Spinal cord (tissue), 10 donors: ENCODE measurements at places on chromosomes 13 and 19.
A peak's percentile ranks its signal among the peaks of the same experiment; 100 is the strongest.

DNA sequence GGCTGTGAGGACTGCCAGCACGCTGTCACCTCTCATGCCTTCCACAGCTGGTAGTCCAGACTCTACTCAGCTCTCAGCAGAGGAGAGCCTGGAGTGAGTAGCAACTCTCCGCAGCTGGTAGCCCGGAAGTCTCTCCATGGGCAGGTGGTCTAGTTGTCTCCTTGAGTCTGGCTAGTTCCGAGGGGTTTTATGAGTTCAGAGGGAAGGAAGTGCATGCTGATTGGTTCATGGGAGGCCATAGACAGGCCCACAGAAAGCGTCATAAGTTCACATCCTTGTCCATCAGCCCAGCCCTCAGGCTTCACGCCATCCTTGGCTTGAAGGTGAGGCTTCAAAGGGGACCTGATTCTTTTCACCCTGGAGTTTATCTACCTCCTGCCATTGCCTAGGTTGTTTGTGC lies 2662.4 kb upstream of the PCDH20 start:
- H3K27ac ChIP-seq: no peak overlapping the region
- no peak overlapping the region for H3K4me3 ChIP-seq
- no peaks in the 10 kb centered on the region for H3K36me3 ChIP-seq
- DNase-seq: no peak
- no peaks in the 10 kb centered on the region for H3K4me1 ChIP-seq
- no peaks in the 10 kb centered on the region for H3K27me3 ChIP-seq

- H3K27me3 ChIP-seq: no peaks in the 10 kb centered on the region
- H3K36me3 ChIP-seq: peaks cover 8% of the 10 kb centered on the region
- peak overlapping the region; percentile 3 for H3K4me3 ChIP-seq
- DNase-seq: no peak
Measured at GRCh38 chr13:44432650-44433049, 59.0 kb downstream of the SERP2 start.

GRCh38 chr19:15288146-15288963 lies 44.0 kb downstream of the BRD4 start:
- H3K36me3 ChIP-seq: no peaks in the 10 kb centered on the region
- H3K4me1 ChIP-seq: peaks cover 58% of the 10 kb centered on the region
- H3K27ac ChIP-seq: peak overlapping the region; percentile 67
- no peaks in the 10 kb centered on the region for H3K27me3 ChIP-seq
- DNase-seq: peak; percentile 72

DNA sequence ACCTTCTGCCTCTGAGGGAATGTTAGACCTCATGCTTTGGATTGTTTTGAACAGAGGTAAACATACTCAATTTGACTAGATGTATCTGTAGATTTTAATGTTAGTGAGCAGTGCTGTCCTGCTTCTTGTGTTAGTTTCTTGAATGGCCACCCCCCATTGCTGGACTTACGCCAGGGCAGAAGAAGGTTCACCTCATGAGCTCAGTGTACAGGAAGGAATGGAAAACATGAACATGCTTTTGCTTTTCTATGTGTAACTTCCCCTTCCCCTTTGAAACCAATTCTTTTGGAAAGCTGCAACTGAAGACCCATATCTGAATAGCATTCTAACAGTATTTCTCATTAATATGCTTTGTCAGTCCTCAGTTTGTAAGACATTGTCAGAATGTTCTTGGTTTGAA lies 32.3 kb downstream of the WASF3 start:
- H3K27ac ChIP-seq: no peak overlapping the region
- H3K27me3 ChIP-seq: no peaks in the 10 kb centered on the region
- no peaks in the 10 kb centered on the region for H3K4me1 ChIP-seq
- no peaks in the 10 kb centered on the region for H3K36me3 ChIP-seq
- DNase-seq: peak; percentile 50

- no peaks in the 10 kb centered on the region for H3K36me3 ChIP-seq
- peaks cover 13% of the 10 kb centered on the region for H3K27me3 ChIP-seq
- H3K4me3 ChIP-seq: no peak overlapping the region
- peak; percentile 75 for DNase-seq
- no peak overlapping the region for H3K27ac ChIP-seq
Measured at GRCh38 chr13:53200498-53201453, 172.2 kb downstream of the OLFM4 start.

DNA sequence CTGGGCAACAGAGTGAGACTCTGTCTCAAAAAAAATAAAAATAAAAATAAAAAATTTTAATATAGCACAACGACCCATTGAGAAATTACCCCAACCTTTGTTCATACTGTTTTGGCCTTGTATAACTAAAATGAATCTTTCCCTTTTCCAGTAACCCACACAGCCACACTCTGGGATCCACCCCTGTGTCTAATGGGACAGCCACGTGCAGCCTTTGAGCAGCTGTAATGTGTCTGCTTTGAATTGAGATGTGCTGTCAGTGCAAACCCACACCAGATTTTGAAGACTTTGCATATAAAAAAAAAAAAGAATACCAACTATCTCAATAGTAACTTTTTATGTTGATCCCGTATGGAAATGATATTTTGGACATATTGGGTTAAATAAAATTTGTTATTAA lies 112.7 kb upstream of the UBL3 start:
- no peak for DNase-seq
- H3K36me3 ChIP-seq: no peaks in the 10 kb centered on the region
- no peaks in the 10 kb centered on the region for H3K27me3 ChIP-seq
- H3K4me1 ChIP-seq: peaks cover 11% of the 10 kb centered on the region
- no peak overlapping the region for H3K4me3 ChIP-seq

GRCh38 chr19:6970021-6970420 lies 51.2 kb downstream of the MBD3L2B start:
- no peaks in the 10 kb centered on the region for H3K4me1 ChIP-seq
- H3K27ac ChIP-seq: no peak overlapping the region
- no peaks in the 10 kb centered on the region for H3K36me3 ChIP-seq
- no peak overlapping the region for H3K4me3 ChIP-seq
- DNase-seq: no peak
- H3K27me3 ChIP-seq: no peaks in the 10 kb centered on the region

DNA sequence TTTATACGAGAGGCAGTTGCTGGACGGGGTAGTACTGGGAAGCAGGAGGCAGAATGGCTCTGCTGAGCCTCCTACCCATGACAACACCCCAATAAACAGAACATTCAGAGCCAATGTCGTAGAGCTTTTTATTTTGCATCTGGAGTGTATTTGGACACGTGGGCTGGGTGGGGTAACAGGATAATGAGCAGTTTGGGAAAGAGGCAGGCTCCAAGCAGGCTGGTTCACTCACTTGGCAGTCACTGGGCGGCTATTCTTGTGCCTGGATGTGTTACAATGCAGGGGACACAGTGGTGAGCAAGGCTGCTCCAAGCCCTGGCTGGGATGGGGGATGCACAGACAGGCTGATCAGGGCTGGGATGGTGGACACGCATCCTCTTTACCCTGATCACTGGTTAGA lies 9.5 kb downstream of the ACTMAP start:
- peak; percentile 62 for DNase-seq
- no peaks in the 10 kb centered on the region for H3K27me3 ChIP-seq
- peaks cover 15% of the 10 kb centered on the region for H3K4me1 ChIP-seq
- peaks cover 67% of the 10 kb centered on the region for H3K36me3 ChIP-seq
- H3K27ac ChIP-seq: peak overlapping the region; percentile 73

- no peaks in the 10 kb centered on the region for H3K27me3 ChIP-seq
- no peaks in the 10 kb centered on the region for H3K4me1 ChIP-seq
- no peaks in the 10 kb centered on the region for H3K36me3 ChIP-seq
- no peak for DNase-seq
- no peak overlapping the region for H3K27ac ChIP-seq
Measured at GRCh38 chr13:32553720-32554119, 15.1 kb upstream of the N4BP2L2 start.

DNA sequence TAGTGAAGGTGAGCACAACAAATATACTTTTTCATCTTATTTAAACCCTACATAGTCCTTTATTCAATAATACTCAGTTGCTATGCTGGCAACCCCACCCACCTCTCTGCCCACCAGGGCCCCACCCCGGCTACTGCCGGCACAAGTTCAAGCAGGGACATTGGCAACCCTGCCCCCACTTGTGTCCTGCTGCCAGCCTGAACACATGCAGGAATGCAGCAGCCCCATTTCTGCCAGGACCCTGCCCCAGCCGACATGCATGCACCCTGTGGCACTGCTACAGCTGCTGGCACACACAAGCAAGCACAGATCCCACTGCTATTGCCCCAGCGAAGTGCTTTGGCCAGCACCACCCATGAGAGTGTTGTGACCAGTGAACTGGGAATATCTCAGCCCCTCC lies 289.8 kb downstream of the COG6 start:
- H3K36me3 ChIP-seq: no peaks in the 10 kb centered on the region
- no peak overlapping the region for H3K27ac ChIP-seq
- no peak overlapping the region for H3K4me3 ChIP-seq
- H3K4me1 ChIP-seq: peaks cover 5% of the 10 kb centered on the region
- no peak for DNase-seq

GRCh38 chr19:48879025-48879637 lies 6.9 kb downstream of the PPP1R15A start:
- no peaks in the 10 kb centered on the region for H3K27me3 ChIP-seq
- H3K4me1 ChIP-seq: peaks cover 26% of the 10 kb centered on the region
- H3K36me3 ChIP-seq: peaks cover 33% of the 10 kb centered on the region

DNA sequence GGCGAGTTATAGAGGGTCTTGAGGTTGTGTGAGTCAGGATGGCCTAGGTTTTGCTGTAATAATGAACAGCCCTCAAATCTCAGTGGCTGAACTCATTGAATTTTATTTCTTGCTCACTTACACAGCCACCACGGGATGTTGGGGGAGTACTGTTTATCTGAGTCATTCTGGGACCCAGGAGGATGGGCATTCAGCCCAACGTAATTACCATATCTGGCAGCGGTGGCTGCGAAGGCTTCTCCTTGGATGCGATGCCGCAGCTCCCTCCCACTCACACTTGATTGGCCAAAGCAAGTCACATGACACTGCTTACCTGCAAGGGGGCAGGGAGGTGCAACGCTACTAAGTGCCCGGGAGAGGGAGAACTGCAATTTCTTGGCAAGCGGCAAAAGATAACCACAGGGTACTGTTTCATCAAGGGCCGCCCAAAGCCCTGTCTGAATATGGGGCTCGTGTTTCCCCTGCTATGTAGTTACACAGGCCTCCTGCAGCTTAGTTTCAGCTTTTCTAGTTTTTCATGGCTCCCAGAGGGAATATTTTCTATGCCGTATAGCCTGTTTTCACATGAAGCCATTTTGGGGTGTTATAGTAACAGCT lies 19.9 kb downstream of the ZSWIM9 start:
- H3K4me3 ChIP-seq: no peak overlapping the region
- no peak overlapping the region for H3K27ac ChIP-seq
- no peak for DNase-seq

- no peaks in the 10 kb centered on the region for H3K4me1 ChIP-seq
- no peaks in the 10 kb centered on the region for H3K27me3 ChIP-seq
- H3K27ac ChIP-seq: no peak overlapping the region
- no peaks in the 10 kb centered on the region for H3K36me3 ChIP-seq
Measured at GRCh38 chr19:28234637-28235036, 978.3 kb downstream of the UQCRFS1 start.

GRCh38 chr19:11783767-11784166 lies 14.6 kb upstream of the ZNF491 start:
- peaks cover 30% of the 10 kb centered on the region for H3K36me3 ChIP-seq
- H3K4me3 ChIP-seq: no peak overlapping the region
- no peaks in the 10 kb centered on the region for H3K27me3 ChIP-seq
- no peak for DNase-seq
- no peaks in the 10 kb centered on the region for H3K4me1 ChIP-seq

GRCh38 chr13:113652404-113653263 lies 5.4 kb downstream of the ATP4B start:
- no peaks in the 10 kb centered on the region for H3K27me3 ChIP-seq
- peaks cover 25% of the 10 kb centered on the region for H3K36me3 ChIP-seq
- no peak overlapping the region for H3K27ac ChIP-seq
- H3K4me3 ChIP-seq: no peak overlapping the region
- DNase-seq: no peak
- peaks cover 40% of the 10 kb centered on the region for H3K4me1 ChIP-seq

DNA sequence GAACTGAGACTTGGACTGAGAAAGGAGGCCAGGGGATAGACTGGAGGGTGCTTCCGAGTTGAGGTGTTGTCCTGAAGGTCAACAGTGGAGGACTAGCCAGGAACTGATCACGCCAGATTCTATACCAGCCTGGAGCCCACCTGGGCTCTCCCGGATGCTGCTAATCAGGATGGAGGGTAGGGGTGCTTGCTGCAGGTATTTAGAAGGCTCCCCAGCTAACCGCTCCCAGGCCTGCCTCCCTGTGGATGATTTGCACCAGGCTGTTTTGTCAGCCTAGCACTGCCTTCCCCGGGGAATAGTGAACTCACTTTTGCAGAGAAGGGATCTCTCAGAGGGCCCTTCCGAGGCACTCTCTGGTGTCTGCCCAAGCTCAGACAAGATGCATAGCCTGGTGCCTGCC lies 60.5 kb upstream of the KCTD15 start:
- no peak for DNase-seq
- H3K27me3 ChIP-seq: peaks cover 4% of the 10 kb centered on the region
- H3K27ac ChIP-seq: no peak overlapping the region
- peaks cover 32% of the 10 kb centered on the region for H3K4me1 ChIP-seq
- no peak overlapping the region for H3K4me3 ChIP-seq
- no peaks in the 10 kb centered on the region for H3K36me3 ChIP-seq

GRCh38 chr13:91142572-91142971 lies 204.9 kb upstream of the MIR17HG start:
- no peaks in the 10 kb centered on the region for H3K27me3 ChIP-seq
- DNase-seq: no peak
- no peaks in the 10 kb centered on the region for H3K4me1 ChIP-seq

DNA sequence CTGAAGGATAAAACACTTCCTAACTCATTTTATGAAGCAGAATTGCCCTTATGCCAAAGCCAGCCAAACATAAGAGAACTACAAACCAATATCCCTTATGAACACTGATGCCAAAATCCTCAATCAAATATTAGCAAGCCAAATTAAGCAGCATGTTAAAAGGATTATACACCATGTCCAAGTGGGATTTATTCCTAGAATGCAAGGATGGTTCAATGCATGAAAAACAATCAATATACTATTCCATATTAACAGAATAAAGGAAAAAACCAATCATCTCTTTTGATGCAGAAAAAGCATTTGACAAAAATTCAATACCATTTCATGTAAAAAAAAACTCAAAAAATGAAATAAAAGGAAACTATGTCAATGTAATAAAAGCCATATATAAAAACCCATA lies 10.9 kb downstream of the ZNF792 start:
- H3K36me3 ChIP-seq: peaks cover 17% of the 10 kb centered on the region
- no peaks in the 10 kb centered on the region for H3K4me1 ChIP-seq
- H3K4me3 ChIP-seq: no peak overlapping the region
- DNase-seq: no peak
- no peaks in the 10 kb centered on the region for H3K27me3 ChIP-seq
- H3K27ac ChIP-seq: no peak overlapping the region

- no peaks in the 10 kb centered on the region for H3K27me3 ChIP-seq
- no peak overlapping the region for H3K4me3 ChIP-seq
- no peak overlapping the region for H3K27ac ChIP-seq
- DNase-seq: no peak
- H3K36me3 ChIP-seq: peaks cover 90% of the 10 kb centered on the region
Measured at GRCh38 chr19:5130371-5131030, 161.6 kb downstream of the KDM4B start.

GRCh38 chr13:36418022-36418805 lies 14.1 kb upstream of the CCNA1 start:
- H3K27me3 ChIP-seq: no peaks in the 10 kb centered on the region
- no peak overlapping the region for H3K4me3 ChIP-seq
- no peaks in the 10 kb centered on the region for H3K36me3 ChIP-seq
- H3K4me1 ChIP-seq: peaks cover 4% of the 10 kb centered on the region
- H3K27ac ChIP-seq: no peak overlapping the region
